Activated CD8-positive, alpha-beta memory T cell treated with anti-CD3 and anti-CD28 coated beads for 1 hour (primary cell): ENCODE measurements at places on chromosomes 7 and 10.

GRCh38 chr7:539731-540411 lies 20.2 kb upstream of the PDGFA start:
- DNase-seq = no peak

DNA sequence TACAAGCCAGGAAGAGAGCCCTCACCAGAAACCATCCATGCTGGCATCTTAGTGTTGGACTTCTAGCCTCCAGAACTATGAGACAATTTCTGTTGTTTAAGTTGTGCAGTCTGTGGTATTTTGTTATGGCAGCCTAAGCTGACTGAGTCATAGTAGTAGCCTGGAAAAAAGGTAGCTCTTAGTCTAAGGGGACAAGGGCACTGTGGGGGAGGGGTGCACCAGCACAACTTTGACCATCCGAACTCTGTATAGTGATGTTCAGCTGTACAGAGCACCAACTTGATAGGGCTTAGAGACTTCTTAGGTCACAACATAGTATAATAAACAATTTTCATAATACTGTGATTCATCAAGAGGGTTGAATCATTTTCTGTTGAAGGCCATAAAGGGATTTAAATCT lies 14.3 kb downstream of the EIF4EBP2 start:
- no peak for DNase-seq

DNA sequence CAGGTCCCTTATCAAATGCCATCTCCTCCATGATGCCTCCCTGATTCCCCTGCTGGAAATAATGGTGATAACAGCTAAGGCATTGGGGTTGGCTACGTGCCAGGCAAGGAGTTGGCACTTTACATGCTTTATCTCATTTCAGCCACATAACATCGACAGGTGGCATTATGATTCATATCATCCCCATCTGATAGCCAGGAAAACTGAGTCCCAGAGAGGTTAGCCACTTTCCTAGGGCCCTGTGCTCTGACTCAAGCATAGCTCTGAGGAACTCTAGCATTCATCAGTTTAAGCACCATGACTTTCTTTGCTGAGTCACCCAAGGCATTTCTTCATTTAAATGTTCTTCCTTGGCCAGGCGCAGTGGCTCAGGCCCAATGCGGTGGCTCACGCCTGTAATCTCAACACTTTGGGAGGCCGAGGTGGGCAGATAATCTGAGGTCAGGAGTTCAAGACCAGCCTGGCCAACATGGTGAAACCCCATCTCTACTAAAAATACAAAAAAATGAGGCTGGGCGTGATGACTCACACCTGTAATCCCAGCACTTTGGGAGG lies 6.6 kb downstream of the LEP start:
- no peak for DNase-seq

- no peak for DNase-seq
Measured at GRCh38 chr7:67773081-67773480, 776.4 kb downstream of the TYW1 start.

- no peak for DNase-seq
Measured at GRCh38 chr7:16293669-16294425, 127.5 kb downstream of the CRPPA start.

DNA sequence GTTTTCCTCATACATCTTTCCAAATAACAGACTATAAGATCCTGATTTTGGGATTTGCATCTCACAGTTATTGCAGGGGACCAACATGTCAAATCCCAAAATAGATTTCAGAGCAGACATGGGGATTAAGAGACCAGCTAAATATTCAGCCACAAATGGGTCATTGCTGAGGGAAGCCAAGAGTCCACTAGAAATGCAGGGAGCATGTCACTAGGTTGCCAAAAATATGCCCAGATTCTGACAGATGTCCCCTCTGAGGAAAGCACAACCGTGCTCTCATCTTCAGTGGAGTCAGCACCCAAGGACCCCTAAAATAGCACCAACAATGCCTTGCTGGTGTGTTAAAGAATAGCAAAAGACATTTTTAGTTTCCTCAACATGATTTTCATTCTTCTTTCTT lies 56.2 kb upstream of the AGK start:
- no peak for DNase-seq

- DNase-seq = no peak
Measured at GRCh38 chr10:124238367-124238766, 145.0 kb upstream of the CHST15 start.

- DNase-seq = no peak
Measured at GRCh38 chr7:19020711-19021110, 96.7 kb downstream of the TWIST1 start.

DNA sequence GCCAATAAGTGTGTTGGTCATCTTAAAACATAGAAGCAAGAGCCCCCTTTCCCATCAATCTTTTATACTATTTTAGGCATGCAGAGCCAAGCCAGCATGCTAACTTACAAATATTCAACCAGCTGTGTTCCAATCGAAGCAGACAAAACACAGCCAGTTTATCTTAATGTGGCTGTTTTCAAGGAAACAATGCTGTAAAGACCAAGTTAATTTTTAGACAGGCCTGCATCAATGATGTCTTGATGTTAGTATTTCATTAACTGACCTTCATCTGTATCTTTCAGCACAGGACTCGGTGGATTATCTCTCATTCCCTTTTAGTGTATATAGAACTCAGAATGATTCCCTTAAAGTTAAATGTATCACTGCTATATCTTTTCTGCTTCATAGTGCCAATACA lies 262.0 kb upstream of the ZWINT start:
- DNase-seq = no peak

DNA sequence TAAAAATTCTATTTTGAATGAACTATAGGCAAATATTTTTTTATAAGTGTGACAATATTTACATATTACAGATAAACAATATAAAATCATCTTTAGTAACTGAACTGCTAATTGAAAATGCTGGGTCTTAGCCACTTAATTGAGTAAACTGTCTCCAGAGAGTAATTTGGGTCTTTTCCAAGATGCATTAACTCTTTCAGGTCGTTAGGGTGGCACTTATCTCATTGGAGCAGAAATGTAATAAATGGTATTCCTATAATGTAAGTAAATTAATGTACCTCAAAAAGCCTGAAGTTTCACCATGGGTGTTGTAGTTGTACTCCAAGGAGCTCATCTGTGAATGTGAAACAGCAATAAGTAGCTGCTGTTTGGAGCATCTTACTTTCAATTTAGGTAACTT lies 208.5 kb downstream of the EXOC4 start:
- no peak for DNase-seq
